ENCODE measurements at places on chromosomes 3 and 15.
A peak's percentile ranks its signal among the peaks of the same experiment; 100 is the strongest.

GRCh38 chr15:94683902-94684301 is 452.5 kb downstream of the MCTP2 start:
- no peak for DNase-seq

DNA sequence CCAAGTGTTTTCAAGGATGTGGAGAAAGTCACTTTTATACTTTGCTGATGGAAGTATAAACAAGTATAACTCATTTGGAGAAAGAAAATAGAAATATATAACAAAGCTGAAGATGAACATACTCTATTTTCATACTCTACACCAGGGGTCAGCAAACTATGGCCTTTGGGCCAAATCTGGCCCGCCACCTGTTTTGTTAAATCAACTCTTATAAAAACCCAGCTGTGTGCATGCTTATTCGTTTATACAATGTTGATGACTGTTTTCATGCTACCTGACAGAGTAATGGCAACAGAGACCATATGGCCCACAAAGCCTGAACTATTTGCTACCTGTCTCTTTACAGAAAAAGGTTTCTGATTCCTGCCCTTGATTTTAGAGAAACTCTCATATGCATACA is 124.0 kb downstream of the NR1D2 start:
- no peak for DNase-seq

- DNase-seq = no peak
Measured at GRCh38 chr3:42552830-42553229, 28.9 kb downstream of the SEC22C start.

DNA sequence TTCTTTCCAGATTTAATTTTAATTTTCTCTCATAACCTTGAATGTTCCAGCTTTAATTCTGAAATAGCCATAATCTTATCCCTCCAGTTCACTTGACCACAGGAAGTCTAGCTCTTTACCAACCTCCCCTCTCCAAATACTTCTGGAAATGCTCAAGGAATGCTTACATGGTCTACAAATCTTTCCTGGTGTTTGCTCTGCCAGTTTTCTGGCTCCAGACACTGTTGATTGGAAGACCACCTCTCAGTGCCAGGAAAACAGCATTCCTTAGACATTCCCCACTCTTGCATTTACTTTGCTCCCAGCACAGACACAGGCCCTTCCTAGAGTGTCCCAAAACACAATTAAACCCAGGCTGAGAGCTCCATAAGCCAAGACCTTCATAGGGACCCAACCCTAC is 98.6 kb downstream of the MESD start:
- DNase-seq = no peak

- DNase-seq = no peak
Measured at GRCh38 chr3:10557781-10558373, 52.5 kb upstream of the ATP2B2 start.

- no peak for DNase-seq
Measured at GRCh38 chr15:46251903-46252302, 617.1 kb downstream of the SQOR start.

DNA sequence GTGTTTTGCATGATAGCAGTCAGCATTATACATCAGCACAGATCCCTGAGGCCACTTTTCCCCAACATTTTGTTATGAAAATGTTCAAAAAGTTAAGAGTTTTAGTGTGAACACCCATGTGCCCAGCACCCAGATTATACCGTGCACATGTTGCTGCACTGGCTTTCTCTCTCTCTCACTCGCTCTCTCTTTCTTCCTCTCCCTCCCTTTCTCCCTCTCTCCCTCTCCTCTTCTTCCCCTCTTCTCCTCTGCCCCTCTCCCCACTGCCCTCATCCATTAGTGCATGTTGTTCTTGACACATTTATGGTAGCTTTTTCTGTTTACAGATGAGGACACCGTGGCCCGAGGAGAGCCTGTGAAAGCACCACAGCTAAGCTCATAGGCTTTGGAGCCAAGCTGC is 7.3 kb downstream of the FGD5 start:
- no peak for DNase-seq

GRCh38 chr3:5494905-5495519 is 307.5 kb downstream of the EDEM1 start:
- DNase-seq = no peak

GRCh38 chr3:136194409-136195257 is 1.5 kb downstream of the MSL2 start:
- DNase-seq = peak; percentile 82

DNA sequence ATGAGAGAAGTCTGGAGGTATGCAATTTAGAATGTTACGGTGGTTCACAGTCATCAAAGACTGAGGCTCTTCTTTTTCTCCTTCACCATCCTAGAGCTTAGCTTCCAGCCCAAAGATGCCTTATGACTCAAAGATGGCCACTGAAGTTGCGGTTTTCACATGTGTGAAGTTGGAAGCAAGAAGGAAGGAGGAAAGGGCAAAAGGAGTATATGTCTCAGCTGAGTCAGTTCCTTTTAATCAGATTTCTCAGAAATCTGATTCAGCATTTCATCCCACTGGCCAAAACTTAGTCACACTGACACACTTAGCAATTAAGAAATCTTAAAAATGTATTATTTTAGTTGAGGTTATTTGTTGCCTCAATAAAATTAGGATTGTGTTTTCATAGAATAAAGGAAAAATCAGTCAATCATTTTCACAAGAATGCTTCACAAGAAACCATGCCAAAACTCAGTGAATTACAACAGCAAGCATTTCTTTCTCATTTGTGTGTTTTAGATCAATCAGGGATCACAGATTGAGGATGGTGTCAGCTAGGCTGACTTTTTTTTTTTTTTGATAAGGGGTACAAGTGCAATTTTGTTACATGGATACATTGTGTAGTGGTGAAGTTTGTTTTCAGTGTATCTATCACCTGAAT is 211.1 kb upstream of the GADL1 start:
- peak; percentile 30 for DNase-seq

DNA sequence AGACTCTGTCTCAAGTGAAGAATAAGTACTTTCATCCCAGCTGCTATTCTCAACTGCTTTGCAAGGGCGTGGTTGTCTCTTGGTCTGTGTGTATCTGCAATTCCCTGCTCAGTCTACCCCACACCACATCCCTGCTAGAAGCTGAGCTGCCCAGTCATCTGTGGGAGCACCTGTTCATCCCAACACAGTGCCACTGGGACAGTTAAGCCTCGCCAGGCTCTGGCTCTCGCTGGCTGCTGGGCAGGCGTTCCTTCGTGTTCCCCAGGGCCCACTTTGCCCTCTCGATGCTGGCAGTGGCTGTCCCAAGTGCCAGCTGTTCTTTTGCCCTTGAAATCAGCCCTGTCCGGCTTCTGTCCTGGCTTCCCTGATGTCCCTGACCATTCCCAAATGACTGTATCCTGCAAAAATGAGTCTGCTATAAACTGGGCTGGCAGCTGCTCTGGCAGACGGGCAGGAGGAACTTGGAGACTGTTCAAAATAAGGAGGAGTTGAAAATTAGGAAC is 91.6 kb upstream of the KLHL25 start:
- DNase-seq = no peak

DNA sequence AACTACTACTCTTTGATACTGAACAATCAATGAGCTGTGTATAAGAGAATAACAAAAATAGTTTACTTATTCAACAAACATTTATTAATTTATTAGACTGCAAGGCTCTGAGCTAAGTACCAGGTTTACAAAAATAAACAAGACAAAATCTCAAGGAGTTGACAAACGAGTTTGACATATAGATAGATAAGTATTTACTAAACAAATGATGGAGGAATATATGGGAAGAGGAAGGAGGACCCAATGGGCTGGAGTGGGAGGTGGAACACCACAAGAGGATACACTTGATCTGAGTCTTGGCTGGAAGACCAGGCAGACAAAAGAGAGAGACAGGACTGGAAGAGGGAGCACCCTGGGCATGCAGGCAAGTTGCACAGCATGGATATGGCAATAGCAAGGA is 47.5 kb upstream of the FSIP1 start:
- DNase-seq = no peak

DNA sequence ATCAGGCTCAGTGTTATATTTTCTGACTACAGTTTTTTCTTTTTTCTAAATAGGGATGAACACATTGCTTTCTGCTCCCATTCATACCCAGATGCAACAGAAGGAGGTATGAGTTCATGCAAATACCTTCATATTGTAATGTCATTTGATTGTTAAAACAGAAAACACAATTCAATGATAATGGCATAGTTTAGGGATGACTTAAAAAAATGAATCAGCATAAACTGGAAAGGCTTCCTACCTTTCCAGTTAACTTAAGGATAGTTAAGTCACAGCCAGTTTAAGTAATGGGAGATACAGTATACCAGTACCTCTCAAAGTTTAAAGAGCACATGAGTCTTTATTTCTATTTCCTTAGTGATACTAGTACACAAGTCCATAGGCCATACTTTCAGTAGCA is 24.9 kb downstream of the KNL1 start:
- DNase-seq = no peak

GRCh38 chr15:57519806-57520205 is 71.9 kb upstream of the MYZAP start:
- no peak for DNase-seq

GRCh38 chr15:72796515-72797337 is 13.2 kb upstream of the ADPGK start:
- DNase-seq = no peak

DNA sequence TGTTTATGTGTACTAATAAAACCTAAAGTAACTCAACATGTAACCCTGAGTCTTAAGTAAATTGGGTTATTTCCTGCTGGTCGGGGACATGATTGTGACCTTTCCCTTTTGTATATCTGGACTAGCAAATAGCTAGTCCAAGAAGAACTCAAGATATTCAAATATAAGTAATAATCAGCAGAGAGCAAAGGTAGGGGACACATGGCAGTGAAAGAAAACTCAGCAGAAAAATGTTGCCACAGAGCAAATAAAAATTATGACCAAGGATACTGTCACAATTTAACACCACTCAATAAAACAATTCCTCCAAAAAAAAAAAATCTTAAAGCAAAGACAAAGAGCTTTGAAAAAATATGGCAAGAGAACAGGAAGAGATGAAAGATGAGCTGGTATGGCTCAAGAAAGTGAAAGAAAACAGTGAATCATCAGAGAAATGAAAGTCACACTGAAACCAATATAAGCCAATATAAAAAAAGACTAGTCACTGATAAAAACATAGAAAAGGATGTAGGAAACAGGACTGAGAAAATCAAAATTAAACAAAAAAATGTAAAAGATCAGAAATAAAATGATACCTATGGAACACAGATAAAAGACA is 43.4 kb downstream of the HLTF start:
- no peak for DNase-seq

GRCh38 chr3:161072211-161072621 is 32.9 kb downstream of the B3GALNT1 start:
- DNase-seq = no peak

DNA sequence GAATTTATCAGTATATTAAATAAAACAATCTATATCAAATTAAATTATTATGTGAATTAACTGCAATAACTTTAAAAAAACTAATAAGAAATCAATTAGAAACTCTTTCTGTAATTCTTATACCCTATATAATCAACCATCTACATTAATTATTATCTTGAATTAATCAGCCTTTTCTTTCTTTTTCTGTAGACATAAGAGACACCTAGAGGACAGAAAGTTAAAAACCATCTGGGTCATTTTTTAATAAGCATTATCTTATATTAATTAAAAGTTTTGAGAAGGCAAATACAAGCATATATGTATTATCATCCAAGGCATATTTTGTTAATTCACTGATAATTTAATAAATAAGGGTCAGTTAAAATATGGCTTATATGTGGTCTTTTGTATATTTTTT is 24.2 kb upstream of the SLC25A26 start:
- no peak for DNase-seq

GRCh38 chr3:108090049-108090700 is 656 bp downstream of the CD47 start:
- DNase-seq = peak; percentile 70

- DNase-seq = no peak
Measured at GRCh38 chr15:22949074-22949547, 31.1 kb downstream of the CYFIP1 start.

DNA sequence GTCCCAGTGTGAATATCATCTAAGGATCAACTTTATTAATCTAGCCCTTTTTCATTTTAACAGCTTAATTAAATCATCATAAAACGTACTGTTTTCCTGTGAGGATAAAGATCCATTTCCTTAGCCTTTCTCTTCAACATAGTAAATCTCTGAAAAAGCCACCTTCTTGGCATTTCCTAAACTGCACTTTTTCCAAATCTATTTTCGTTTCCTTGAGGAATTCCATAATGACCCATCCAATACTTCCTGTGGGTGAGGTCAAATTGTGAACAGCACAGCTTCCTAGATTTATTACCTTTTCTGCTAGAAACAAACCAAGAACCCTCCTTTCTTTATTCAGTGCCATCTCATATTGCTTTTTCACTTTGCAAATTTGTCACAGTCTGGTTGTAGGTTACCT is 129.4 kb upstream of the CNTN4 start:
- DNase-seq = no peak

DNA sequence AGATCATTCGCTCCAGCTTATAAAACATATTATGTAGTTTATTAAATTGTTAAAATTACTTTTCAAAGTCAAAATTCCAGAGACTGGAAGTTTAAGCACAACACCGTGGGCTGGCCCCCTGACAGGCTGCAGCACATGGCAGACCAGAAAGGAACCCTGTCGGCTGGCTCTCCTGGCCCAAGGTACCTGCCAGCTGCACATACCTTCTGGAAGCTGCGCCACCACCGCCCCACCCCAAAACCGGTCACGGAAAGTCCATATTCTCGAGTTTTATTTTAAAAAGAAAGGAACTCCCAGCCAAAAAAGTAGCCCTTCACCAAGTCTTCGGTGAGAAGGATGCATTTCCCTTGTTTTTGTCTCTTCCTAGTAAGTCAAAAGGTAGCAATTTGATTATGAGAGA is 94.6 kb downstream of the FOXP1 start:
- DNase-seq = no peak

- no peak for DNase-seq
Measured at GRCh38 chr15:80272987-80273386, 21.0 kb upstream of the CTXND1 start.

Data from DND-41 (cell line).